ENCODE measurements at places on chromosomes 6 and 20.

DNA sequence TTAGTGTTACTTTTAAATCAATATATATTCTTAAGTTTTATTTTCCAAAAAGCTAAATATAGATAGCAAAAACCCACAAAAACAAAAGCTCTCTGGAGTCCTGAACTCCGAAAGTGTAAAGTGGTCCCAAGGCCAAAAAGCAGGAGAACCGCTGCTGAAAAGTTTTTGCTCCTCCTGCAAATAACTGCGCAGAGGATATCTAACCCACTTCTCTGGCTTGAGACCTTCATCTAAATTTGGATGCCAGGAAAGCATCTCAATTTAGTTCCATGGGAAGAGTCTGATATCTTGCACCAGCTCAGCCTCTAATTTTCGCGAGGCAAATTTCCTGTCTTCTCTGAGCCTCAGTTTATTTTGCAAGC, 523 bp downstream of the MRPS10 start:
- no peak for DNase-seq

DNA sequence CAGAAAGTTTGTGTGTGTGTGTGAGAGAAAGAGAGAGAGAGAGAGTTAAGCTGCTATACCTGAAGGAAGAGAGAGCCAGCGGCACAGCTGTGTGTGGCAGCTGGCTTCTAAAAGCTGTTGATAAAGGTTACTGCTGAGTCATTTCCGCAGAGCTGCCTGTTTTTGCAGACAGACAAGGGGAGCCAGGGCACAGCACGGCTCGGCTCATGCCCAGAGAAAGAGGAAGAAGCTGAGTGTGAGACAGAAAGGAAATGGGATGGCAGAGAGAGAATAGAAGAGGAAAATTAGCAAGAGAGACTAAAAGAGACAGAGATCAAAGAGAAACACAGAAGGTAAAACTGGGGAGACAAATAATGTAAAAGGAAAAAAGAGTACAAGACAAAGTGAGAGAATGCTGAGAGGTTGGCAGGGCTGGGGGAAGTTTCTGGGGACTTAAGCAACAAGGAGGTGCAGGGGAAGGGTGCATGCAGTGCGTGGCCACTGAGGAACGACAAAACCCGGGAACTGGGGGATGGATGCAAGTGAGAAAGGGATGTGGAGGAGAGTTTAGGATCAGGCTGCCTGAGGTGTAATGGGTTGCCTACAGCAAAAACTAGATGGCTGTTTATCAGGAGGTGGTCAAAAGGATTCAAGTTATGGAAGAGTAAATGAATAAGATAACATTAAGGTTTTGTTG, 22.7 kb downstream of the HLA-A start:
- peak; percentile 92 for DNase-seq

- no peak for DNase-seq
Measured at GRCh38 chr6:17600527-17601385, 654 bp downstream of the FAM8A1 start.

- DNase-seq, result no peak
Measured at GRCh38 chr6:161355696-161356095, 81.8 kb upstream of the AGPAT4 start.

GRCh38 chr20:17179840-17180239, 47.0 kb upstream of the PCSK2 start:
- DNase-seq, result no peak

DNA sequence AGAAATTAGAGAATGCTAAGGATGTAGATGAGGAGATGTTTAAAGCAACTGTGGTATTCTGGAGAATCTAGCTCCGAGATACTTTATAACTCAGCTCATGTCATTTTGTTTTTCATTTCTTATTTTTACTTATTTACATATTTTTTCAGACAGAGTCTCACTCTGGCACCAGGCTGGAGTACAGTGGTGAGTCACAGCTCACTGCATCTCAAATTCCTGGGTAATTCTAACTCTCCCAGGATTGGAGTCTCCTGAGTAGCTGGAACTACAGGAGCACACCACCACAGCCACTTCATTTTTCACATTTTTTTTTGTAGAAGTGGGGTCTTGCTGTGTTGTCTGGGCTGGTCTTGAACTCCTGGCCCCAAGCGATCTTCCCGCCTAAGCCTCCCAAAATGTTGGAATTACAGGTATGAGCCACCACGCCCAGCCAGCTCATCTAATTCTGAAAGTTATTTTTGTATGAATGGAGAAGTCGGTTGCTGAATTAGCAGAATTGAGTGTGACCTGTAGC, 94.3 kb upstream of the FAM8A1 start:
- no peak for DNase-seq

- DNase-seq, result no peak
Measured at GRCh38 chr6:130888246-130888645, 61.0 kb downstream of the SMLR1 start.

- DNase-seq, result no peak
Measured at GRCh38 chr6:54070025-54070424, 41.2 kb upstream of the MLIP start.

DNA sequence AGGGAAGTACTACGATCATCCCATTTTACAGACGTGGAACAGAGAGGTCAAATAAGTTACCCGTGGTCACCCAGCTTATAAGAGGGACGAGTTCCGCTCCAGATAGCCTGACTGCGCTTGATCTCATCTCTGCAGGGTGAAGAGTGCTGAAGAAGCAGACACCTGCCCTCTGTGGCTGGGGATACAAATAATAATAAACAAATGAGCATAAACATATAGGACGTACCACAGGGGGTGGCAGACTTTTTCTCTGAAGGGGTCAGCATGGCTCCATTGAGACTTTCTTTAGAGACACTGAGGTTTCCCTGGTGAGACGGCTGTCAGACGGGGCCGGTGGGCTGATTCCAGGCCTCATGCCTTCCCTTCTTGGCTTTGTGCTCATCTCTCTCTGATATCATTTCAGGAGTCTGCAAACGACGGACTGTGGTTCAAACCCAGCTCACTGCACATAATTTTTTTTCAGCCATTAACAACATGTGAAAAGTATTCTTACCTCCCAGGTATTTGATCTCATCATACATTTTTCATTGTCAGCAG, 47.1 kb downstream of the IRF4 start:
- DNase-seq, result no peak

DNA sequence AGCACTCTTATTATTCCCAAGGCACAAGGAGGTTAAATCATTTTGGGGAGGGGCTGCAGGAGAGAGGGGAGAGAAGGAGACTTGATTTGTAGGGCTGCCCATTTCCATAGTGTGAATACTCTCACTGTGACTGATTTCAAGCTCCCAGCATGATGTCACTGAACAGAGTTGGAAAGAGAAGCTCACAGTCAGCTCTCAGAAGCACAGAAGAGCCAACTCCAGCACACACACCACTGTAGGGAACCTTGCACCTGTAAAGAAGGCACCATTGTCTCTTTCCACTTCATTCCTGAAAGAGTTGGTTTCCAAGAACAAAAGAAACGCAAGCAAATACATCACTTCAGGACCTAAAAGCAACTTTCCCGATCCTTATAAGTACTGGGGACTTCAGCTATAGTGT, 12.7 kb upstream of the STK35 start:
- DNase-seq, result no peak

DNA sequence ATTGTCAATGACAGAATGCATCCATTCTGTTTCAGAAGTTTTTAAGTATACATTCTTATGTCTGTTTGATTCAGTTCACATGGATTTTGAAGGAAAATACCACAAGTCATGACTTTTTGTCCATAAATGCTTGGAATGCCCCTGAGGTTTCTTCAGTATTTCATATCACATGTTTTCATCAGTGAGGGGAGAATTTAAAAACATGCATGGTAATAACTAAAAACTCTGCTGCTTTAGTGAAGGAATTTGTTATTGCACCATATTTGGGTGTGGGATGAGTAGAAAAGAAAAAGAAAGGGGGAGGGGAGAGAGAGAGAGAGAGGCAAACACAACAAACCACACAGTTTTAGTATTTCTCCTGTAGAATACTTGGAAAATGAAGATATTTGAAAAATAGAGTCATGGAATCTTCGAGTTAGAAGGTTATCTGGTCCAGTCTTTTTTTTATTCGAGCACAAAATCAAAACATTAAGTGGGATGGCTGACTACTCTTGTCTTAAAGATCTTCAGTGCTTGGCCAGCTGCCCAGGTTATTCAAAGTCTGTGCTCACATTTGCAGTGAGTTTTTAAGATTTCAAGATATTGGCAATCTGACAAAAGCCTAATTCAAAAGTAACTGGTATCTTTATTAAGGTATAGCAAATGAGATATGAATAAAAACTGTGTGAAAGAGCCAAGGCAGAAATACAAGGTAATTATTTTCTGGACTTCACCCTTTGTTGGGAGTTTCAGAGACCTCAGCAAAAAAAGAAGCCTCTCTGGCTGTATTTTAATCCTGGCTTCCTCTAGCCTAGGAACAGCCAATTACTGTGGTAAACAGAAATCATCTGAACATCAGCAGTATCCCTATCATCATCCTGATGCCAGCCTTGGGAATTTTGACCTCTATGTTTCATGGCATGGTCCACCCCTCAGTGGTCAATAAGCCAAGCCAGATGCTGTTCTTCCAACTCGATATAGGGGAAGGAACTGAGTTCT, 687.9 kb upstream of the CITED2 start:
- DNase-seq, result no peak

DNA sequence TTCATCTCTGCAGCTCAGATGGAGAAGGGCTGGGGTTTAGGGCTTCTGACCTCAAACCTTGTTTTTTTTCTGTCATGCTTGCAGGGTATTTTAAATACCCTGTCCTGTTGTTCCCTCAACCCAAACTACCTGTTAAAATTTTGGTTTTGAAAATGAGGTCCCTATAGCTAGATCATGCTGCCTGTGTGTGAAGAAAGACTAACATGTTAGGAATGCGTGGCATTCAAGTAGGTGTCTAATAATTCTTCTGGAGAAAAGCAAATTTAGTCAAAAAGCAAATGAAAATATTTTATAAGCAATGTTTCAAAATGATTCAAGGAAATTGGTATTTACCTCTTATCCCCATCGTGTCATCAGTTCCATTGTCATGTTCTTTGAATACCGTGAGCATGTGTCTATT, 77.2 kb upstream of the C20orf144 start:
- DNase-seq, result no peak

GRCh38 chr6:105560611-105561066, 157.8 kb upstream of the PREP start:
- peak; percentile 48 for DNase-seq

DNA sequence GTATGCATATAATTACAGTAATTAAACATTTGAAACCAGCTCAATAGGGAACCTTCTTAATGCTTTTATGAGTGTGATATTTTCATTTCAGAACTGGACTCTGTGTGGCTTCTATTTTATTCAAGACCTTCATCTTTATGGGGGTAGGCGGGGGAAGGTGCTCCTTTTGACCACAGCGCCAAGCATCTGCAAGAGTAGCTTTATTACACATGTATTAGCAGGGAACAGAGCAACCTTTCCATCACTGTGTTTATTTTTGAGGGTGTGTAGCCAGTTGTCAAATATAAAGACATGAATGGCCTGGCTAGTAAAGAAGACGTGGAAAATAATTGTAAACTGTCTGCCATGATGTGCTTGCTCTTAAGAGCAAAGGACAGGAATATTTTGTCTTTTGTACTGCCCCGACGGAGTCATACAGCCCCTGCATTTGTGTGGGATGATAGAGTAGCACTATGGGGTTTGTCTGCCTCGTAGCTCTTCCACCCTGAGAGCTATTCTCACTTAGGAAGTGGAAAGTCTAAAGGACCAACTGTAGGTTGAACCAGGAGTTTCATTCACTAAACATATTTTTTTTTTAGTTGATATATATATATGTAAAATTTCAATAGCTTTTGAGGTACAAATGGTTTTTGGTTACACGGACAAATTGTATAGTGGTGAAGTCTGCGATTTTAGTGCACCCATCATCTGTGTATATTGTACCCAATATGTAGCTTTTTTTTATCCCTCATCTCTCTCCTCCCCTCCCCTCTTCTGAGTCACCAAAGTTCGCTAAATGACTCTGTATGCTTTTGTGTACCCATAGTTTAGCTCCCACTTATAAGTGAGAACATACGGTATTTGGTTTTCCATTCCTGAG, 91.2 kb downstream of the CARMIL1 start:
- no peak for DNase-seq

Measured in GM12864 (cell line).